NCI-H345 (cell line): ENCODE measurements at places on chromosomes 3 and 15.
A peak's percentile ranks its signal among the peaks of the same experiment; 100 is the strongest.

GRCh38 chr3:186383026-186383993 is 21.3 kb upstream of the DGKG start:
- DNase-seq = no peak

- DNase-seq = no peak
These were observed 43.8 kb downstream of the IL5RA start for GRCh38 chr3:3066378-3066777.

GRCh38 chr3:126551121-126551838 is 7.5 kb downstream of the C3orf22 start:
- DNase-seq = no peak

GRCh38 chr15:42453826-42454225 is 37.1 kb downstream of the ZNF106 start:
- no peak for DNase-seq

DNA sequence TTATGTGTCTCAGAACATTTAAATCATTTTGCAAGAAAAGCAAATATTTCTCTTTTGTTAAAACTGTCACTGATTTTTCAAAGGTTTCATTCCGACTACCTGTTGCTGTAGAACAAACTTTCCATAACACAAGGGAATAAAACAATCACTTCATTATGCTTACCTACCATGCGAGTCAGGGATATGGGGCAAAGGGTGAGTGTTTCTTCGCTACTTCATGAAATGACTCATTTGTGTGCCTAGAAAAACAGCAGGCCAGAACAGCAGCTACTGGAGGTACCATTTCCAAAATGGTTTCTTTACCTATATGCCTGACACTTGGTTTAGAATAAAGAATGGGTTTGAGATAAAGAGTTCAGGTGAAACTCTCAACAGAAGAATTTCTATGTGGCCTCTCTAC is 712.5 kb downstream of the PLOD2 start:
- no peak for DNase-seq

GRCh38 chr15:87672309-87673288 is 583.9 kb downstream of the NTRK3 start:
- peak; percentile 5 for DNase-seq

DNA sequence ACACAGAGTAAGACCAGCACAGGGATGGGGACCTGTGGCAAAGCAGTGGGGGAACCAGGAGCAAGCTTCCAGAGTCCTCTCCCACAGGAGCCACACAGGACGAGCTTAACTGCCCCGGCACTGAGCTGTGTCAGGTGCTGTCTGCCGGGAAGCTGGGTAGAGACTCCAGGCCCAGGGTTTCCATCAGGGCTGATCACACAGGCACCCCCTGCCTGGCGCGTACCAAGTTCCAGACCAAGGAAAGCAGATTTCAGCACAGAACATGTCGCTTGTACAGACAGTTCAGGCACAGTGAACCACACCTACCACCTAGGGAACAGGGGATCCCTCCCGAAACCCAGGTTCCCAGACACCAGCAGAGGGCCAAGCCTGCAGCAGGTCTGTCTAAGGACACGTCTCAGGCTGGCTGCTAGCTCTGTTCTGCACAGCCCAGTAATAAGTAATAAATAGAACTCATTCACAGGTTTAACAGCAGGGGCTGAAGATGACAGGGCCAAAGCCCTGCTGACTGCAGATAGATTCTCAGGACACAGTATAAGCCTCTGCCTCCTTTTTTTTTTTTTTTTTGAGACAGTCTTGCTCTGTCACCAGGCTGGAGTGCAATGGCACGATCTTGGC is 30.2 kb upstream of the OCA2 start:
- DNase-seq = no peak

GRCh38 chr3:48881652-48882114 is 17.0 kb downstream of the SLC25A20 start:
- no peak for DNase-seq

DNA sequence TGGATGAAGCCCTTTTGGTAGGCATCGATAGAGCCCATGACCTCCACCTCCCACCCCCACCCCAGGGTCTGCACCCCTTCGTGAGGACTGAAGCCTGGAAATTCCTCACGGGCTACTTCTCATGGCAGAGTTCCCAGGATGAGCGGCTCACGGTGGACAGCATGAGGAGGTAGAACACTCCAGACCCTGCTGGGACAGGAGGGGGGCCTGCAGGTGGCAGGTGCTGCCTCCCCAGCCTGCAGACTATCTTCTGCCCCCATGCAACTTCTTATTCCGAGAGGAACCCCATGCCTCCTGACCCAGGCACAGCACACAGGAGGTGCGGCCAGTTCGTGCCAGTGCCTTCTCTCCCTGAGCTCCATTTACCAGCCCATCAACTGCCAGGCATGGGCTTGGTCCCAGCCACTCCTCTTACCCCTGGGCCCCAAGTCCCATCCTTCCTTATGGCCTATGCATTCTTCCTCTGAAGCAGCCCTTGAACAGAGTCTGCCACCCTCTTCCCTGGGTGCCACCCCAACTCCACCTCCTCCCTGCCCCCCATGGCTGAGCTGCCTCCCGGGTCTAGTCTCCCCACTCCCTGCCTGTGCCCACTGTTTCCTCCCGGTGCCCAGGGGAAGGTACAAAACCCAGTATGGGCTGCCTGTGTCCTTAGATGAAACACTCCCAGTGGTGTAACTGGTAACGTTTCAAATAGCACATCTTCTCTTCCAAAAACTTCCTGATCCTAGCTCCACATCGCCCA is 8.4 kb downstream of the TBC1D21 start:
- no peak for DNase-seq
